Epithelial cell of proximal tubule (primary cell): ENCODE measurements at places on chromosomes 1 and 21. TPM values are rescaled to one million over a fixed set of nuclear protein-coding genes. Genes with fewer than 3 reads are reported as not detected.

- DNase-seq, result no peak
These were observed 104.0 kb downstream of the PDE4B start for GRCh38 chr1:65896721-65897120.

DNA sequence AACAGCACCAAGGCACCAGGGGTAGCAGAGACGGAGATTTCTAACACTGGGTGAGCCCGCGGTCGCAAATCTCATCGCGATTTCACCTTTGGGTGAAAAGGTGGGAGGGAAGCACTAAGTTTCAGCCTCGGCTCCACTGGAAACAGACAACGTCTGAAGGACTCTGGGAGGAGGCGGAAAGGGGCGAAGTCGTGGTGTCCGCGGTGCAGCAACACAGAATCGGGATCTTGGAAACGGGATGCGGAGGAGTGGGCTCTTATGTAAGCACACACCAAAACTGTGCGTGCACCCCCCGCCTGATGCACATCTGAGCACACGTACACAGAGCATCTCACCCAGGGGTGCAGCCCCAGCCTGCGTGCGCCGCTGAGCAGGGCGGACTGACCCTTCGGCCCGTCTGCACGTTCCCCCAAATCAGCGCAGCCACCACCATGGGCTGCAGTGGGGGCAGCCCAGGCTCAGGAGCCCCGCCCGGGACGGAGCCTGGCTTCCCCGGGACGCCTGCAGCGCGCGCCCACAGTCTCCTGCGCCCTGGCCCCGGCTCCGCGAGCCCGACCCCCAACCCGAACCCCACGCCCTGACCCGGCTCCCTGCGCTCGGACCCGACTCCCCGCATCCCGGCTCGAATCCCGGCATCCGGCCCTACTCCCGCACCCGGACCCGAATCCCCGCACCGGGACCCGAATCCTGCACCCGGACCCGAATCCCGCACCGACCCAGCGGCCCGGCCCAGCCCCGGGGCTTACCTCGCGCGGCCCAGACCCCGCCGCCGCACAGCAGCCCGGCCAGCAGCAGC, 670 bp downstream of the CLSTN1 start:
- DNase-seq, result no peak

DNA sequence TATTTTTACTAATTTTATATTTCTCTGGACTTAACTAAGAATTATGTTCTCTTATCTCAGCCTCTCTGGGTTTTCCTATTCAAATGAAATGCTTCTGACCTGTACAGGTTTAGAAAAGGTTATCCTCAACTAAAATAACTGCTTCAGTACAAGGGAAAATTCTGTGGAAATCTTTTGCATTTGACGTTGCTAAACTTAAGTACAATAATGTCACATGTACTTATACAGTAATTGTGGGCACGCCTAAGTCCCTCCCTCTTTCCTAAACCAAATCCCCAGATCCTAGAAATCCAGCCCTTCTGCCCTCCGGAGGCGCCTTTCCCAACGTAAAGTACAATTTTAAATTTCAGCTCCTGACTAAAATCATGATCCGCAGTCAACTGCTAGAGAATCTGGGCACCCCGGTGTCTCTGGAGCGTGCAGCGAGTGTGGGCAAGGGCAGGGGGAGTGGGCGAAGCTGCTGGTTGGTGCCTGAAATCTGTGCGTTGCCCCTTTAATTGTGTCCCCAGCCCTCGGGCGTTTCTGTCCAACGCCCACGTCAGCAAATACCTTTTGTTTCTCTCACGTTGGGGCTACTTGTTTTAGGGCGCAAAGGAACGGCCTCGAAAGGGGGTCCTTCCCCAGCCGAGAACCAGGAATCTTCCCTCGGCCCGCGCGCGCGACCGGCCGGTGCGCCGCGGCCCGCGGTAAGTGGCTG, at the start of gene ZBTB8A:
TSS of gene ZBTB8A (plus strand) at position 541 of the 697 bp plus-strand sequence. CDS start 53,505 bp downstream, outside the sequence.
- no peak for DNase-seq

DNA sequence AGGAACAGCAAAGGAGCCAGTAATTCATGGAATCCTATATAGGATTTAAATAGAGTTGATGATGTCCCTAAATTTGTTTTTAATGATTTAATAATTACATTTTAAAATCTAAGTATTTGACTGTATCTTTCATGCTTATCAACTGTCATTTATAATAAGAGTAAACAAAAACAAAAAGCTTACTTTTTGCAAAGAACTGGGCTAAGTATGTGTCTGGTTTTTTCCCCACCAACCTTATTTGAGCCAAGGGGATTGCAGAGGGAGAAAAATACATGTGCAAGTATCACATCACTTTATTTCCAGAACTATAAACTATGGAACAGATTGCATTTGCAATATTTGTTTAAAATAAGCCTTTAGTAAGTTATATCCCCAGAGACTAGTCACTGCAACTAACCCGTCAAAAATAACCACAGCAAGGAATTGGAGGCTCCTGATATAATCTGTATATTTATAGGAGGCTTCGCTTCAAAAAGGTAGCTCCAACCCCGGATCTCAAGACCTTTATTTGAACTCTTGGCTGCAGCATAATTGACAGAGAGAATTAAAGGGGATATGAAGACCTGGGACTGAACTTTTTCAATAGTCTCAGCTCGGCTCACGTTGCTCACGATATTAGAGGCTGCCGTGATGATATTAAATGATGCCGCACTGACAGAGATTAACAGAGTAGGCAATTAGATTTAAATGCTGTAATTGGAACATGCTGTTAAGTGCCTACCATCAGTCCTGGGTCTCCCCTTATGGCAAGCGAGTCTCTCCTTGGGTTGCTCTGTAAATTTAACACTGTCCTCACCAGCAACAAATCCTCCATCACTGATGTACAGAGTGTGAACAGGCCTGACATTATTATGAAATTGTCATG, 329.1 kb upstream of the NFIA start:
- no peak for DNase-seq

DNA sequence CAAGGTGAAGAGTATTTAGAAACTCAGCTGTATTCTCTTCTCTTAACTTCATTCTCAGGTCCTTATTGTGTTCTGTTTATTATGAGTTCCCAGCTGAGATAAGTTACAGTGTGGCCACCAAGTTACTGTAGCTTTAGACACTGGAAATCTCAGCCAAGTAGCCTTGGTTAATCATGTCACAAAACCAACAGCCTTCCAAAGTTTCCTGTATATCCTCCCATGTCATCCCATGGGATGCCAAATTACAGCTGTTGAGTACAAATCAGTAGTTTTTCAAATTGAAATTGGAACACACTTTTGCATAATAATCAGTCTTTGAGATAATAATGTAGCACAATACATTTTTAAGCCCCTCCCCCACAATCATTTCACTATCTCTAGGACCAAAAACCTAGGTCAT, 10.7 kb downstream of the ADAMTS5 start:
- no peak for DNase-seq

DNA sequence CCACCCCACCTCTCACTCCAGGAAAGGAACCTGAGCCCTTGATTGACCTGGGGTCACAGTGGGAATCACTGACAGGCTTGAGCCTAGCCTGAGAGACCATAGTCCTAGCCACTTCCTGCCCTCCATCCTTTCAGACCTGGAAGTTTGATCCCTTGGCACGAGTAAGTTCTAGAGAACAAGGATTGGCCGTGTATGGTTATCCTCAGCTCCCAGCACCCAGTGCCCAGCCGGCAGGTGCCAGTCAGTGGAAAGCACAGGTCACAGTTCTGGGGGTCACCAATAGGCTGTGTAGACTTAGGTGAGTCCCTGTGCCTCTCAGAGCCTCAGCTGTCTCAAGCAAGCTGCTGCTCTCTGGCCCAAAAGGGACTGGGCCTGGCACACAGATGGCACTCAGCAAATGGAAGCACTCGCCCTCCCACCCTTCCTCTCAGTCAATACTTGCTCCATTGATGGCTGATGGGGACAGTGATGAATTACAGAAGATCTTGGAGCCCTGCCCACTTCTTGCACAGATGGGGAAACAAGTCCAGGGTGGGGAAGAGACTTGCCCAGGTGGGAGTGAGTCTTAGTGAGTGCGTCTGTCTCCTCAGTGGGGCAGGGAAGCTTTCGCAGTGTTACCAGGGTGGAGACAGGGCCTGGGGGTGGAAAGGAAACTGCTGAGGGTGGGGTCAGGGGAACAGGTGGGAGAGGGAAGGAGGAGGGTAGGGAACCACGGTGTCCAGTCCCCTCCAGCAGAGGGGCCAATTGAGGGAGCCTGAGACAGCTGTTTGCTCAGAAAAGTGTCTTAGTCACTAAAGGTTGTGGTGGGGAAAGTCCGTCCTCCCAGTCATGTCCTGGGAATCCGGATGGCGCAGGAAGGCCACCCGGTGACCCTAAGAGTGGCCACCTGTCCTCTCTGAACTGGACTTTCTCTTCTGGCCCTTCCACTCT, 2.6 kb upstream of the KCNQ4 start:
- no peak for DNase-seq

DNA sequence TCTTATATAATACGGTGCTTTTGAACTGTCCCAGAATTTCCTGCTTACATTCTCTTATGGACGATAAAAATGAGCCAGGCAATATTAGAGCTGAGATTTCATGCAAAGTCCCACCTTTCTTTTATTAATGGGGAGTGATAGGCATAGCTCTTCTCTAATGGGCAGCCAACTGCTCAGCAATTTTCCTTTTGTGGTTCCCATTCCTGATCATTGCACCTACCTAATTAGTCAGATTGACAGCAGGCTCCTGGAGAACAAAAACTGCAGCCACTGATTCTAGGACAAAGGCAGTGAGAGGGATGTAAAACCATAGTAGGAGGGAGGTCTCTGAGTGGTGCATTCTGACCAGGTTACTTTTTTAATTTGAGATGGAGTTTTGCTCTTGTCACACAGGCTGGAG, 110.4 kb downstream of the UCK2 start:
- no peak for DNase-seq

GRCh38 chr21:39927304-39927886, 60.2 kb downstream of the PCP4 start:
- no peak for DNase-seq

DNA sequence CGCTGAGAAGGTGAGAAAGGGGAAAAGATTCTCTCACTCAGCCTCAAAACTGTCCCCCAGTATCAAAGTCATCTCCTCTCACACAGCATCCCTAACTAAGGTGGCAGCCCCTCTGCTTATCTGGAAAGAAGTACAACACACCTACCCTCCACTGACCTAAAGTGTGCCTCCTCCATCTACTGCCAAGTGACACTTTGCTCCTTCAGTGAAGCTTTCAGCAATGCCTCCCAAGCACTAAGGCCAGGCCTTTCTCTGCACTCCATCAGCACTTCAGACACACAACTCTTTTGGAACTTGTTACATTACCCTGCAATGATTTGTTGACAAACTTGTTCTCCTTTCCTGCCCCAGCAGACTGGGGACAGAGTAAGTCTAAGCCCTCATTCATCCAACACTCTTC, 1.4 kb downstream of the SH3BP5L start:
- DNase-seq, result no peak

DNA sequence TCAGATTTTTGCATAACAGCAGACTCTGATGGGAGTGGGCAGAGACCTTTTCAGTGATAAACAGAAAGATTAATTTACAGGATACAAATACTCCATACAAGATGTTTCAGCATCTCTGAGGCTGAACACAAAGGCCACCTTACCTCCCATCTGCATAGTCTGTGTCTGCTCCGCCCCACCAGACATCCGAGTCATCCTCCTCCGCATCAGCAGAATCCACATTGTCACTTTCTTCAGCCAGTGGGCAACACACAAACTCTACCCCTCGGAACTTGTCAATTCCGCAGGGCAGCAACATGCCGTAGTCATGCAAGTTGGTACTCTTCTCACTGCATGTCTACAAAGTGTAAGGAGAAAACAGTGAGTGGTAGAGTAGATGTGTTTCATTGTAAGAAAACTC, 119.7 kb downstream of the APP start:
- DNase-seq, result no peak

DNA sequence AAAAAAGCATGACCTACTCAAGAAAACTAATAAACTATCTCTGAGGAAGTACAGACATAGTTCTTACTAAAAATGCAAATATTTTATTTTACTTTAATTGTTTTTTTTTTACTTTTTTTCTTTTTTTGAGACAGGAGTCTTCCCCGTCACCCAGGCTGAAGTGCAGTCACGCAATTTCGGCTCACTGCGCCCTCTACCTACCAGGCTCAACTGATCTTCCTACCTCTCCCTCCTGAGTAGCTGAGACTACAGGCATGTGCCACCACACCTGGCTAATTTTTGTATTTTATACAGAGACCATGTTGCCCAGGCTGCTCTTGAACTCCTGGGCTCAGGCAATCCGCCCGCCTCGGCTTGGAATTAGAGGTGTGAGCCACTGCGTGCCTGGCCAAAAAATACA, 1263.1 kb downstream of the KCNT2 start:
- no peak for DNase-seq

DNA sequence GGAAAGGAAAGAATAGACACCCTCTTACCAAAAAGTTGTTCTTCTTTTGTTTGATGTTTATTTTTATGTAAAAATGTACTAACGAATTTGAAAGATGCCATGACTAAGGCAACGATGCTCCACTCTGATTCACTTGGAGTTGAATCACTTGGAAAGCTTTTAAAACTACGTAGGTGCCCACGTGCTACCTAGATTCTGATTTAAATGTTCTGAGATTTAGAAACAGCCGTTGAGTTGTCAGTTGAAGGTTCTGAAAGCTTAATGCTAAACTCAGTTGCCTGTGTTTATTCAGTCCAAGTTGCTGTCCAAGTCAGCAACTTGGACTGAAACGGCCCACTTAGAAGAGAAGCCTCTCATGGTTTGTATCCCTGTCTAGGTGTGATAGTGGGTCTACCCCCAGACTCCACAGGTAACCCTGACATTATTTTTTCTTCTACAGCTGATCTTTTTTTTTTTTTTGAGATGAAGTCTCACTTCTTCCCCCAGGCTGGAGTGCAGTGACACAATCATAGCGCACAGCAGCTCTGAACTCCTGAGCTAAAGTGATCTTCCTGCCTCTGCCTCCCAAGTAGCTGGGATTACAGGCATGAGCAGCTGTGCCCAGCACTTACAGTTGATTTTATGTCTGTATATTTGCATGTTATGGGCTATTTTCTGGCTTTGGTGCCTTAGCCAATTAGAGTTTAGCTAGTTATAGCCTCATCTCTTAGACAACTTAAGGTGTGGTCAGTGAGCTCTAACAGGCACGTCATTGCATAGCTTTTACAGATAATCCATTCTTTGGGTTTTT, 1.4 kb upstream of the VAMP4 start:
- DNase-seq, result peak; percentile 72

DNA sequence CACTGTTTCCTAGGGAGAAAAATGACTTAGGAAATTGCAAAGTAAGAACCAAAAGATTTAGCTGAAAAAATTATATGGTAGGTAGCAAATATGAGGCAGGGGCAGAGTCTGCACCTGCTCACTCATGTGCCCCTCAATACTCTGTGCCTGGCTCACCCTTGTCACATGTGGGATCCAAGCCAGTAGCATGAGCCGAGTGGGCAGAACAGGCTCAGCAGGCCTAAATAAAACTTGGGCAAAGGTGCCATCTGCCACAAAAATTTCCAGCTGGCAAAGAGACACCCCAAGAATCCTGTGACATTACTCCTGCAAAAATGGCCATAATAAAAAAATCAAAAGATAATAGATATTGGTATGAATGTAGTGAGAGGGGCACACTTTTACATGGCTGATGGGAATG, 1321.2 kb downstream of the NCAM2 start:
- no peak for DNase-seq

GRCh38 chr1:59879574-59879973, 47.0 kb downstream of the CYP2J2 start:
- DNase-seq, result peak; percentile 32

GRCh38 chr1:239997160-239997514, 94.5 kb upstream of the FMN2 start:
- no peak for DNase-seq

RIPPLY3 gene
- total RNA-seq, result 4.7 and 5.1 TPM in 2 replicates

GPR161 gene
- 9.6 and 11.4 TPM in 2 replicates for total RNA-seq

SMG5 gene
- 77.4 and 96.9 TPM in 2 replicates for total RNA-seq

PPFIA4 gene
- 0.14 and 11.6 TPM in 2 replicates for total RNA-seq

F13B gene
- total RNA-seq, result not detected in 2 replicates
